ENCODE measurements at places on chromosomes 6 and 20. TPM values are rescaled to one million over a fixed set of nuclear protein-coding genes. Genes with fewer than 3 reads are reported as not detected.

DNA sequence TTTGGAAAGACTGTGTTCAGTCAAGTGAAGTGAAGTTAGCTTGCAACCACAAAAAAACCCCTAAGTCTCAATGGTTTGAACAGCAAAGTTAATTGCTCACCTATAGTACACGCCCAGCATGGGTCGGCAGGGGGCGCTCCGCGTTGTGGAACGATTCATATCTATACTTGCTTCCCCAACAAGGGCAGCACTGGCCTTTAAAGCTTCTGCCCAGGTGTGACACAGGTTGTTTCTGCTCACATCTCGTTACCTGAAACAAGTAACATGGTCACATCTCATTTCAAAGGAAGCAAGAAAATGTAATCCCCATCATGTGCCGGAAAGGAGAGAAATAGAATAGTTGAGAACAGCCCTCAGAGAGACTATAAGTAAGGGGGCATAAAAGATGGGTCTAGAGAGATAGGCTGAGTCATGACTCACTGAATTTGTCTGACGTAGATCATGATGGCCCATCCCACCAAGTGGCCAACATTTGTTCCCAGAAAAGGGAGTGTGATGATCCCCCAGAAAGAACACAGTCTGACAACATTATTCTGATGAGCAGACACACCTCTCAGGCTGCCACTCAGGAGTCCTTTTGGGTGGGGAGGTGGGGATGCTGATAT is 29.0 kb downstream of the HNF4A start:
- DNase-seq, result peak; percentile 89

DNA sequence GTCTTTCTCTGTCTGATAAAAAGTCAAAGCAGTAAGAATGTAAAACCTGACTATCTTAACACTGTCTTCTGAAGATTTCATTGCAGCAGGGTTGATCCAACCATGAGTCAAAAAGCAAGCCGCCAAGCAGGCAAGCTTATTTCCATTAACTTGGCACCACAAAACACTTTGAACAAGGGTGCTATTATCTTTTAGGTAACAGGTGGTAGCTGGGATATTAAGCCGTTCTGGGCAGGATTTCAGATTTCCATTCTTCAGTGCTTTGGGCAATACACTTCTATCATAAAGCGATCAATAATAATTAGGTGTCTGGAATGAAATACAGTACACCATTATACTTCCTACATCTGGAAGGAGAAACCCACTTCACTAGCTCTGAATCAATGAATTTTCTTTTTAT is 181.9 kb downstream of the TBC1D7 start:
- no peak for DNase-seq

The ARMC2 gene
- total RNA-seq, result 6.9 TPM

The PLG gene
- total RNA-seq, result not detected

DNA sequence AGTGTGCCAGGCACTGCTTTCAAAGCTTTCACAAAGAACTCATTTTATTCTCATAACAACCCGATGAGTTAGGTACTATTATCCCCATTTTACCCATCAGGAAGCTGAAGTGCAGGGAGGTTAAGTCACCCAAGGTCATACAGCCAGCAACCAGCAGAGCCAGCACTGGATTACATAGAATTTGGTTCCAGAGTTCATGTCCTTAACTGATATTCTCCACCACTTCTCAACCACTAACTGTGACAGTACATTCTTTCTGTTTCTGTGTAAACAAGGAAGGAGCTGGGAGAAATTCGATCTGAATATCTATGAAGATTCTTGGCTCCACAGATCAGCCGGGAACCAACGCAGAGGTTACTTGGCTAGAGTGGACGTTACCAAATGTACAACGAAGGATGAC is 98.0 kb downstream of the KIF16B start:
- DNase-seq, result no peak

- no peak for DNase-seq
Measured at GRCh38 chr6:7264041-7264440, 49.0 kb downstream of the SSR1 start.

GRCh38 chr6:135325624-135326424 is 144.7 kb downstream of the MYB start:
- DNase-seq, result no peak

DNA sequence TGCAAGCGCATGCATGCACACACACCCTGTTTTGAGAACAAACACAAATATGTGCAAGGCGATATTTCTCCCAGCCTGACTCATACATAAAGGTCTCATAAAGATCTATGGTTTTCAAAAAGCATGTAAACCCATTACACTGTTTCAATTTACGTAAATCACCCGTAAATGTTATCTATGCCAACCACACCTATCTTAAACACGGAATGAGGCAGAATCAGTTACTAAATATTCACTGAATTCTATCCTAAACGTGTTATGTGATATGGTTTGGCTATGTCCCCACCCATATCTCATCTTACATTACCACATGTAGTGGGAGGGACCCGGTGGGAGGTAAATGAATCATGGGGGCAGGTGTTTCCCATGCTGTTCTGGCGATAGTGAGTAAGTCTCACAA is 621.6 kb downstream of the KIF16B start:
- no peak for DNase-seq

The LHFPL5 gene
- 1.7 TPM for total RNA-seq

GRCh38 chr6:166106076-166106686 is 61.5 kb downstream of the TBXT start:
- peak; percentile 90 for DNase-seq

DNA sequence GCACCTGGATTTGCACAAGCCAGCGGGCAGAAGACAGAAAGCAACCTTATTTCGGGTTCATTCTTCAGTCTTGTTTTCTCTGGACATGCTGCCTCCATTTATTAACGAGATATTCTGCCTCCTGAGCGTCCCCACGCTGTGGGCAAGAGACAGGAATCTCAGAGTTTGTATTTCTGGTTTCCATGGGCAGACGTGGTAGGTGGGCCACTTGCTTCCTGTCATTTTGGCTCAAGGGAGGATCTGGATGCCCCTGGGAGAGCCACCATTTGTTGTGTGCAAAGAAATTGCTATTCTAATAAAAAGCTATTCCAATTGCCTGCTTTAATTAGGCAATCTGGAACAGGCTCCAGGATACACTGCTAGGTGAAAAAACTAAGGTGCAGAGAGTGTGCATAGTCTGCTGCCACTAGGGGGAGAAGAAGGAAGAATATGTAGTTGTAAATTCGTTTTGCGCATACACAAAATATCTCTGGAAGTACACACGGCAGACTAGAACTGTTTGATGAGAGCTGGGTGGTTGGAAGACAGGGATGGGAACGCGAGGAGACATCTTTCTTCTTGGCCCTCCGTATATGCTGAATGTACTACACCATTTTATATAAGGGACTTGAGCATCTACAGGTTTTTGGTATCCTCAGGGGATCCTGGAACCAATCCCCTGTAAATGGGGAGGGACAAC is 30.1 kb upstream of the SLC16A10 start:
- no peak for DNase-seq
